ENCODE measurements at places on chromosomes 16 and 17. TPM values are rescaled to one million over a fixed set of nuclear protein-coding genes. Genes with fewer than 3 reads are reported as not detected.

SPAG7 gene
- 85.1 TPM for polyA plus RNA-seq

KREMEN2 gene
- not detected for polyA plus RNA-seq

NEUROD2 gene
- polyA plus RNA-seq = not detected

EPX gene
- not detected for polyA plus RNA-seq

TLCD2 gene
- not detected for polyA plus RNA-seq

TNFSF13 gene
- polyA plus RNA-seq = 491 TPM

SLC52A1 gene
- polyA plus RNA-seq = not detected

GNG13 gene
- polyA plus RNA-seq = not detected

CDK3 gene
- polyA plus RNA-seq = not detected

SLC16A11 gene
- polyA plus RNA-seq = not detected

IL21R gene
- 2.1 TPM for polyA plus RNA-seq

C17orf50 gene
- not detected for polyA plus RNA-seq

CACNG3 gene
- not detected for polyA plus RNA-seq

GUCY2D gene
- 0.46 TPM for polyA plus RNA-seq

GJC1 gene
- not detected for polyA plus RNA-seq

MT1X gene
- polyA plus RNA-seq = 52.8 TPM

SEPTIN1 gene
- 0.60 TPM for polyA plus RNA-seq

EMC6 gene
- 105 TPM for polyA plus RNA-seq

HEATR9 gene
- polyA plus RNA-seq = not detected

CHST6 gene
- not detected for polyA plus RNA-seq

NHERF2 gene
- polyA plus RNA-seq = 9.7 TPM

HP gene
- polyA plus RNA-seq = 5.7 TPM

CNTD1 gene
- not detected for polyA plus RNA-seq

MYH3 gene
- polyA plus RNA-seq = 0.70 TPM

KRT40 gene
- not detected for polyA plus RNA-seq

ETV4 gene
- not detected for polyA plus RNA-seq

THOC6 gene
- 42.4 TPM for polyA plus RNA-seq

SLC13A2 gene
- polyA plus RNA-seq = not detected

KRTAP1-3 gene
- polyA plus RNA-seq = not detected

P2RX5 gene
- 0.64 TPM for polyA plus RNA-seq

SRCIN1 gene
- polyA plus RNA-seq = 0.01 TPM

KCNG4 gene
- not detected for polyA plus RNA-seq

GNAO1 gene
- polyA plus RNA-seq = not detected

KRT24 gene
- not detected for polyA plus RNA-seq

CCL13 gene
- polyA plus RNA-seq = not detected

HAS3 gene
- 1.6 TPM for polyA plus RNA-seq

SPDYE4 gene
- polyA plus RNA-seq = not detected

TEKT1 gene
- not detected for polyA plus RNA-seq

DNAH2 gene
- polyA plus RNA-seq = 0.03 TPM

SCARF1 gene
- 6.3 TPM for polyA plus RNA-seq

Measured in CD14-positive monocyte (primary cell).